ENCODE measurements at places on chromosomes 12 and 14.

DNA sequence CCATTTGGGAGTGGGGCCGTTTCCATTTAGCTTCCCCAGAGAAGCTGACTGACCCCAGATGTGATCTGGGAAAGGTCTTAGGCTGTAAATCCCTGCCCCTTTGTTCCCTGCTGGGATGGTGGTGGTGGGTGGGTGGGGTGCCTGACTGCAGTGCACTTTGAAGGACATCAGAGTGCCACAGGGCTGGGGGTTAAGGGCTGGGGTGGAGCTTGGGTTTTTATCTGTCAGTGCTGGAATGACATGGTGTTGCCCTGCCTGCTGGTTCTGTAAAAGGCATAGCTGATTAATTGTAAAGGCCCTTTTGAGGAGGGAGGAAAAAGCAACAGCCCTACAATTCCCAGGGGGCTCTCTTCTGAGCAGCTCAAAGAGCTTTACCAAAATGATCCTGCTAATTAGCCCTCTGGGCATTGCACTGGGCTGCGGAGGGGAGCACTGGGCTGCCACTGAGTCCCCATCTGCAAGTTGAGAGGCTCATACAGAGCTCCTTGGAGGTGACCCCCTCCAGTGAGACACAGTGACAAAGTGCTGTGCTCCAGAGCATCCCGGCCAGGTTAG is 21.1 kb downstream of the PLEKHG3 start:
- peak; percentile 44 for DNase-seq

DNA sequence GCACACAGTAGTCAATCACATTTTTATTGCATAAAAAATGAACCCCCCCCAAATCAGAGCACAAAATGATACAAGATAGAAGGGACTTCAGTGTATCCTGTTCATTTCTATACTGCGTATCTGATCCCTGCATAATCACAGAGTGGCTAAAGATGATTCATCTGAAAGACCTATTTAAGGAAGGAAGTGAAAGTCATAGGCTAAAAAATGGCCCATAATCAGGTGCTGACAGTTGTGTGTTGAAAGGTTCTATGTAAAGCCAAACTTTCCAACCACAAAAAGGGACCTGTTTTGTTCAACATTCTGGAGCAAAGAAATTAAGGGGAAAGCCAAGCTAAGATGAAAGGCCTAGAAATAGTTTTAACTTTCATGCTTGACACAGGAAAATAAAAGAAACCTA is 147.8 kb upstream of the ATP2B1 start:
- peak; percentile 46 for DNase-seq

DNA sequence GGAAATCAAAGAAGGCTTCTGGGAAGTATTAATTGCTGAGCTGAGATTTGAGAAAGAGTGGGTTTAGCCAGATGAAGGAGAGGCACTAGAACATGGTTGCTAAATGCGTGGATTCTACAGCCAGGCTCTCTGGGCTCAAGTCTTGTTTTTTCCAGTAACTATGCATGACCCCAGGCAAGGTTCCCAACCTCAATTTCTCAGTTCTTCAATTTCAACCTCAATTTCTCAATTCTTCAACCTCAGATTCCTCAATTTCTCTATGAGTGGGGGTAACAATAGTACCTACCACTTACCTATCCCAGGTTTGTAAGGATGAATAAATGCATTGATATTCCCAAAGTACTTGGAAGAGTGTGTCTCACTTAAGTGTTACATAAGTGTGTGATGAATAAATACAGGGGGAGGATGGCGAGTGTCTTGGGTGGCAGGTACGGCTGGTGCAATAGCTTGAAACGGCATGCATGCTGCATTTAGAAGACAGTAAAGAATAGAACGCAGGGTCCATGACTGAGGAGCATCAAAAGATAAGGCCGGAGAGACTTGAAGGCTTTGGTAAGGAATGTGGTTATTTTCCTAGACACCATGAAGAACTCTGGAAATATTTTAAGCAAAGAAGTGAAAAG is 149.1 kb upstream of the ATP2B1 start:
- no peak for DNase-seq

- peak; percentile 87 for DNase-seq
Observed at GRCh38 chr14:72401632-72402376, 469.6 kb downstream of the RGS6 start.

GRCh38 chr12:6735448-6736191 is 11.8 kb downstream of the COPS7A start:
- peak; percentile 79 for DNase-seq
